Foreskin keratinocyte (primary cell): ENCODE measurements at places on chromosomes 7 and 10. TPM values are rescaled to one million over a fixed set of nuclear protein-coding genes. Genes with fewer than 3 reads are reported as not detected.

DNA sequence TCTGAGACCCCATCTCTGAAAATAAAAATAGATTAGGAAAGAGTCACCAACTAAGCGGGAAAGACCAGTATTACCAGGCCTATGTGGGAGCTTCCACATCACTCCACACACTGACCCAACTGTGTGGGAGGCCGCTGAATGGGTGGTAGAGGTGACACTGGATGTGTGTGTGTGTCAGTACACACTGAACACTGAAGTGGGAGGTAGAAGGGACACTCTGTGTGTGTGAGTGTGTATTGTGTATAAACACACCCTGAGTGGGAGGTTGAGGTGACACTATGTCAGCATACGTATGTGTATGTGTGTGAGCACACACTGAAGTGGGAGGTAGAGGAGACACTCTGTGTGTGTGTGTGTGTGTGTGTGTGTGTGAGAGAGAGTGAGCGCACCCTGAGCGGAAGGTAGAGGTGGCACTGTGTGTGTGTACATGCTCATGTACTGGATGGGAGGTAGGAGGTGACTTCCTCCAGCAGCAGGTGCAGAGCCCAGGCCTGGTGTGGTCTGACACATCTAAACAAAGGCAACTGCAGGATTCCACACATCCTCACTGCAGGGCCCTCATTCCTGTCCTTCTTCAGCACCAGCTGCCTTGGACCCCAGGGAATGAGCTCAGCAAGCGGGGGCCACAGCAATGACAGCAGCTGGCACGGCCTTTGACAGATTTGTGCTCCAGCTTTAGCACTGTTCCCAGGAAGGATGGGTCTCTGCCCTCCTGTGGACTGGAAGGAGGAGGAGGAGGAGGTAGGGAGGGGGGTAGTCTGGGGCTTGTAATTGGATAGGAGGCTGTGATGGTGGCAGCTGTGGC is 26.5 kb upstream of the RBM20 start:
- no peak for DNase-seq

DNA sequence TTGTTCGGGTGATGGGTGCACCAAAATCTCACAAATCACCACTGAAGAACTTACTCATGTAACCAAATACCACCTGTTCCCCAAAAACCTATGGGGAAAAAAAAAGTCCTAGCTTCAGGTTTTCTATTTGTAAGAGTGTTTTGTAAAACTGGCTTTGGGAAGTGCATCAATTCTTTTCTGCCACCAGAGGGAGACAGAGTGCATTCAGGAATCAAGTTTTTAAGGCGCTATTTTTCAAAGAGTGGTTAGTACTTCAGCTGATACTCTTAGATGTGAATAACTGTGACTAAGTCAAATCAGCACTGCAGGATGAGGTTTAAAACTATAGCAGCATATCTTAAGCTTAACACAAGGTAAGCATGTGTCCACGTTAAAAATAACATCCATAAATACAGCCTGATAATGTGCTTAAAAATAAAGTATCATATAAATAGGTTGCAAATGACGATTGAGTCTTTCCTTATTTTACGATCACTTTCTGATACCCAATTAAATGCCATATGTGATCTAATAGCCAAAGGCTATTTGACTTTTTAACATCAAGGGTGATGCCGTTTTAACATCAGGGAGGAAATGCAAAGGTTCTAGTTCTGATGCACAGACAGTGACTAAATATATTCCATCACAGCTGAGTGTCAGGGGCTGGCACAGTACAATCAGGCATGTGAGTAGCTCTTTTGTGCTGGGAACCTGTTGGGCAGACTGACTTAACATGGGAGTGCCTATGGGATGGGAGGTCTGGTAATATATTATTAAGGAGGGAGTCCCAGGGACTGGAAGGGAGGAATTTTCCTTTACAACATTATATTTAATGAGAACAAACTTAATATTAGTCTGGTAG is 10.6 kb upstream of the LYZL2 start:
- peak; percentile 33 for DNase-seq

- peak; percentile 73 for DNase-seq
Observed at GRCh38 chr10:112919721-112920120, 30.3 kb upstream of the TCF7L2 start.

DNA sequence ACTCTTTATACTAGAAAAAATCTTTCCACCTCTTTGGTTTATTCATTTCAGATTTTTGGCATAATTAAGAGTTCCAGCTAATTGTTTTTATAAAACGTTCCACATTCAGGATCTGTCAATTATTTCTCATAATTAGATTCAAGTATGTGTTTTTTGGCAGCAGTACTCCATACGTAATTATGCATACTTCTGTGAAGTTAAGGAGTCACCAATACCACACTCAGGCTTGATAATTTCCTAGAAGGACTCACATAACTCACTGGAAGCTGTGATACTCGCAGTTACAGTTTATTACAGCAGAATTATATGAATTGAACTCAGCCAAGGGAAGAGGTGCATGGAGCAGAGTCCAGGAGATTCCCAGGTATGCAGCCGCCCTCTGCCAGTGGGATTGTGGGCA is 290.5 kb upstream of the AKR1E2 start:
- no peak for DNase-seq

Gene TMEM273
- total RNA-seq: not detected in 2 replicates

Gene OR2A12
- total RNA-seq: not detected in 2 replicates
